ENCODE measurements at places on chromosomes 6 and 20. TPM values are rescaled to one million over a fixed set of nuclear protein-coding genes. Genes with fewer than 3 reads are reported as not detected.

Gene TPX2
- 7.6 TPM for total RNA-seq

Gene PSORS1C2
- not detected for total RNA-seq

Gene IL17F
- total RNA-seq: not detected

- DNase-seq: peak; percentile 84
- H3K4me3 ChIP-seq: no peak overlapping the region
- H3K4me1 ChIP-seq: peaks cover 4% of the 10 kb centered on the region
- no peak overlapping the region for H3K27ac ChIP-seq
These were observed 114.5 kb downstream of the MAP3K5 start for GRCh38 chr6:136677822-136678221.

- H3K36me3 ChIP-seq: peaks cover 90% of the 10 kb centered on the region
- H3K4me3 ChIP-seq: no peak overlapping the region
- no peaks in the 10 kb centered on the region for H3K4me1 ChIP-seq
- peak overlapping the region; percentile 38 for H3K27ac ChIP-seq
These were observed 23.4 kb downstream of the FAM217A start for GRCh38 chr6:4055420-4056041.

DNA sequence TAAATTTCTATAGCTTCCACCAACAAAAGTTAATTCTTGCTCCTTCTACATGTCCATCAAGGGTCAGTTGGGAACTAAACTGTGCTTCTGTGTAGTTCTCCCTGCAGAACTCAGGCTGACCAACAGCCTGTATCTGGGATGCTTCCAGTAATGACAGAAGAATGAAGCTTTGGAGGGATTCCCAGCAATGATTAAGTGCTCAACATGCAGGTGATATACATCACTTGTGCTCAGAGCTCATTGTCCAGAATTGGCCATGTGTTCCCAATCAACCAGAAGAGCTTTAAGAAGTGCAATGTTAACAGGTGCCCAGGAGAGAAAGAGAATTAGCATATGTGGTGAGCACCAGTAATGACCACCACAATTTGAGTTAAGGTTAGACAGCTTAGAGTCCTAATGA, 37.4 kb upstream of the SNRPB2 start:
- no peak overlapping the region for H3K4me3 ChIP-seq
- no peak overlapping the region for H3K27ac ChIP-seq
- no peaks in the 10 kb centered on the region for H3K4me1 ChIP-seq
- H3K27me3 ChIP-seq: no peaks in the 10 kb centered on the region
- peak; percentile 16 for DNase-seq

DNA sequence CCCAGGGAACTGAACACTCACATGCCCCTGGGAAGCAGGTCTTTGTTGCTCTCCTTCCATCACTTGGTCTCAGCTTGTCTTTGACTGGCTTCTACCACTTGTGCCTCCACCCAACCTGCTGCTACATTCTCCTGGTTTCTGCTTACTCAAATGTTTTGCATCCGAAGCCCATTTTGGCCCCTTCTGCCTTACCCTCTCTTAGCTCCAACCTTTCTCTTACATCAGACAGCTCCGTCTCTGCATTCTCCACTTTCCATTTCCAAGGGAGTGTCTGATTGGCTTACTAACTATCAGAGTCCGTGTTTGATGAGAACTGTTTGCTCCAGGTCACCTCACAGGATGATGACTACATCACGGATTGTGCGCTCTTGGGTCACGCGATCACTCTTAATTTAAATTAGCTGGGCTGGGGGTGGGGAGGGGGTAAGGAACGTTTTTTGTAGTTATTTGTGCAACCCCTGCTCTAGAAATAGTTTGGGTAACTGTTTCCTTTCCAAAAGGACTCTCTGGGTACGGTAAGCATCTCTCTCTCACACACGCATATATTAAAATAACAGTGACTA, 844 bp upstream of the ABRACL start:
- H3K36me3 ChIP-seq: no peaks in the 10 kb centered on the region
- H3K27me3 ChIP-seq: no peaks in the 10 kb centered on the region
- peaks cover 4% of the 10 kb centered on the region for H3K4me1 ChIP-seq
- peak overlapping the region; percentile 86 for H3K27ac ChIP-seq
- peak; percentile 61 for DNase-seq
- peak overlapping the region; percentile 89 for H3K4me3 ChIP-seq

GRCh38 chr20:38293491-38294065, 10.4 kb upstream of the BPI start:
- no peak for DNase-seq
- peaks cover 27% of the 10 kb centered on the region for H3K27me3 ChIP-seq
- no peaks in the 10 kb centered on the region for H3K36me3 ChIP-seq
- H3K4me1 ChIP-seq: peaks cover 7% of the 10 kb centered on the region

GRCh38 chr6:12355354-12355753, 65.2 kb downstream of the EDN1 start:
- H3K36me3 ChIP-seq: no peaks in the 10 kb centered on the region
- peak overlapping the region; percentile 59 for H3K27ac ChIP-seq
- no peak for DNase-seq
- peaks cover 8% of the 10 kb centered on the region for H3K4me1 ChIP-seq
- H3K27me3 ChIP-seq: no peaks in the 10 kb centered on the region
- no peak overlapping the region for H3K4me3 ChIP-seq

- H3K4me3 ChIP-seq: peak overlapping the region; percentile 80
- H3K27ac ChIP-seq: peak overlapping the region; percentile 96
- H3K27me3 ChIP-seq: no peaks in the 10 kb centered on the region
- H3K36me3 ChIP-seq: no peaks in the 10 kb centered on the region
These were observed 2.1 kb downstream of the PLCG1 start for GRCh38 chr20:41139227-41140093.

- H3K4me3 ChIP-seq: no peak overlapping the region
- H3K27ac ChIP-seq: no peak overlapping the region
- no peaks in the 10 kb centered on the region for H3K27me3 ChIP-seq
- H3K4me1 ChIP-seq: peaks cover 4% of the 10 kb centered on the region
- DNase-seq: no peak
These were observed 89.9 kb downstream of the AKAP7 start for GRCh38 chr6:131225127-131225526.

- H3K4me1 ChIP-seq: no peaks in the 10 kb centered on the region
- DNase-seq: no peak
- H3K27ac ChIP-seq: no peak overlapping the region
- H3K4me3 ChIP-seq: no peak overlapping the region
These were observed 311.6 kb downstream of the CDC5L start for GRCh38 chr6:44699082-44699481.

GRCh38 chr20:400128-400453, 8.0 kb upstream of the RBCK1 start:
- peaks cover 31% of the 10 kb centered on the region for H3K36me3 ChIP-seq

- no peak for DNase-seq
- H3K4me3 ChIP-seq: no peak overlapping the region
- H3K36me3 ChIP-seq: no peaks in the 10 kb centered on the region
- peaks cover 7% of the 10 kb centered on the region for H3K27me3 ChIP-seq
- no peak overlapping the region for H3K27ac ChIP-seq
These were observed 66.9 kb downstream of the ZBTB2 start for GRCh38 chr6:151324488-151324825.

- H3K27me3 ChIP-seq: no peaks in the 10 kb centered on the region
- H3K4me3 ChIP-seq: no peak overlapping the region
- H3K27ac ChIP-seq: peak overlapping the region; percentile 38
- no peaks in the 10 kb centered on the region for H3K36me3 ChIP-seq
These were observed 41.8 kb downstream of the RBM38 start for GRCh38 chr20:57432862-57433491.

DNA sequence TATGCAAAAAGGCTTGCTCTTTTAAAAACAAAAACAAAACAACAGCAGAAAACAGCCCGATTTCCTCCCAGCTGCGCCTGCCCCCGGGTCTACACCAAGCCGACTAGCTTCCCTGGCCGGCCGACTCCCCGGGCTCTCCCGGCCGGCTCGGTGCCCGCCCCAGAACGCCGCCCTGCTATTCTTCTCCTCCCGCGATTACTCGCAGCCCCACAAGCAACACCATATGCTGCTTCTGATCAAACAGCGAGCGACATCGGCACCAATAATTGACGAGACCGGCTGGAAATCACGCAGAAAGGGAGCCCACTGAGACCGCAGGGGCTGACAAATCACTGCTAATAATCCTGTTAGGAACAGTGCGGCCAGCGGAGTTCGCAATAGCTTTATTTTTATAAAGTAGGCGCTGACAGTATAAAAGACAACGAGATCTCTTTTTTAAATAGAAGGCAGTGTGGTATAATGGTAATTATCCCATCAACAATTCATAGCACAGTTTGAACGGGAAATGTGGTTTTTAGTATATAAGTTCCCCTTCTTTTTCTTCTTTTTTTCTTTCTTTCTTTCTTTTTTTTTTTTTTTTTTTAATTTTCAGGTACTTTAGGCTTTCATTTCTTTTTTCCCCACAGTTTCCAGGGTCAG, 3.3 kb downstream of the SIM1 start:
- H3K27ac ChIP-seq: no peak overlapping the region
- H3K4me1 ChIP-seq: peaks cover 11% of the 10 kb centered on the region
- H3K4me3 ChIP-seq: no peak overlapping the region
- H3K36me3 ChIP-seq: no peaks in the 10 kb centered on the region
- peaks cover 100% of the 10 kb centered on the region for H3K27me3 ChIP-seq

DNA sequence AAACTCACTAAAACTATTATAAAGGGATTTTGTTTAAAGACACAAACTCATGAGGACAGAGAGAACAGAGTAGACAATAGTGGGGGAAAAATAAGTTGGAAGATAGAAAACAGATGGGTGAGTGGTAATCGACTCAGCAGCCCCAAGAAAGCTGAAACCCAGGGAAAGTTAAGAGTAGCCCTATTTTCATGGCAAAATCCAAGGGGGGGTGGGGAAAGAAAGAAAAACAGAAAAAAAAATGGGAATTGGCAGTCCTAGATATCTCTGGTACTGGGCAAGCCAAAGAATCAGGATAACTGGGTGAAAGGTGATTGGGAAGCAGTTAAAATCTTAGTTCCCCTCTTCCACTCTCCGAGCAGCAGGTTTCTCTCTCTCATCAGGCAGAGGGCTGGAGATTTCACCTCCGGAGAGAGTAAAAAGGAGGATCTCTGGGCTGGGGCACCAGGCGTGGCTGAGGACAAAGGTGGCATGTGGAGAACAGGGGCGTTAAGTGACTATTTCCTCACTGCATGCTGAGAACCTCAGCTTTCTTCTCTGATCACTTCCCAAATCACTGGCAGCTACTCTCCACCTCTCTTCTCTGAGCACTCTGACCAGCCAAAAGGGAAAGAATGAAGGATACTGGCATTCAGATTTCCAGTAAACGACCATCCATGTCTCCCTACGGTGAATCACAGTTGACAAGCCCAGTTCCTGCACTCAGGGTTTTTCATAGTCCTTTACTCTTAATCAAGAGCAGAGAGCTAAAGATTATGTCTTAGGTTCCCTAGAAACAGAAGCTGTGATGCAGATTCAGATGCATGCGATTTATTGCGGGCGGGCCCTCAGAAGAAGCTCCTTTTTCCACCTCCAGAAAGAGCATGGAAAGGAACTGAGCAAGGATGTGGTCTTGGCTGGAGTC, 7.3 kb upstream of the RNF24 start:
- no peak overlapping the region for H3K4me3 ChIP-seq
- no peak overlapping the region for H3K27ac ChIP-seq
- no peak for DNase-seq
- H3K36me3 ChIP-seq: no peaks in the 10 kb centered on the region
- H3K27me3 ChIP-seq: no peaks in the 10 kb centered on the region

GRCh38 chr6:42314571-42315258, 97.1 kb upstream of the MRPS10 start:
- H3K4me3 ChIP-seq: no peak overlapping the region
- H3K36me3 ChIP-seq: no peaks in the 10 kb centered on the region
- no peak for DNase-seq

All from stomach (tissue), 19 donors.